ENCODE measurements at places on chromosomes 3 and 15. TPM values are rescaled to one million over a fixed set of nuclear protein-coding genes. Genes with fewer than 3 reads are reported as not detected.

GRCh38 chr3:71564361-71564760, 19.2 kb downstream of the FOXP1 start:
- H3K27ac ChIP-seq = no peak overlapping the region
- H3K27me3 ChIP-seq = no peaks in the 10 kb centered on the region
- no peak overlapping the region for H3K4me3 ChIP-seq

DNA sequence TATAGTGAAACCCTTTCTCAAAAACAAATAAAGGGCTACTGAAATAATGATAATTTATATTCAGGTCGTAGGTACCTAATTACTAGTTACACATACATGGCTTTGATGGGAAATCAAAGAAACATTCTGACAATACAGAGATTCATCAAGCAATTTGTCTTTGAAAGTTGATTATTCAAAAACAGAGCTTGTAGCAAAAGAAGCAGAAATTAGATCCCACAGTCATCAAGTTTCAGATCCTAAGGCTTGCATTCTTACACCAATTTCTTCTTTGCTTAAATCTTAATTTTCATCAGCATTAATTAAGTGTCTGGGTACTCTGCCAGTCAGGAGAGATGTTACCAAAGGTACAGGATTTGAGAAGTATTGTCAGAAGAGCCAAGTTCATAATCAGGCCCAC, 1.5 kb upstream of the HEXA start:
- H3K4me1 ChIP-seq = peaks cover 33% of the 10 kb centered on the region
- H3K4me3 ChIP-seq = no peak overlapping the region
- no peaks in the 10 kb centered on the region for H3K36me3 ChIP-seq

- no peak overlapping the region for H3K4me3 ChIP-seq
- no peaks in the 10 kb centered on the region for H3K27me3 ChIP-seq
- H3K4me1 ChIP-seq = no peaks in the 10 kb centered on the region
- H3K27ac ChIP-seq = no peak overlapping the region
- no peaks in the 10 kb centered on the region for H3K36me3 ChIP-seq
- no peak for DNase-seq
These were observed 415.3 kb upstream of the ALCAM start for GRCh38 chr3:104951426-104951825.

DNA sequence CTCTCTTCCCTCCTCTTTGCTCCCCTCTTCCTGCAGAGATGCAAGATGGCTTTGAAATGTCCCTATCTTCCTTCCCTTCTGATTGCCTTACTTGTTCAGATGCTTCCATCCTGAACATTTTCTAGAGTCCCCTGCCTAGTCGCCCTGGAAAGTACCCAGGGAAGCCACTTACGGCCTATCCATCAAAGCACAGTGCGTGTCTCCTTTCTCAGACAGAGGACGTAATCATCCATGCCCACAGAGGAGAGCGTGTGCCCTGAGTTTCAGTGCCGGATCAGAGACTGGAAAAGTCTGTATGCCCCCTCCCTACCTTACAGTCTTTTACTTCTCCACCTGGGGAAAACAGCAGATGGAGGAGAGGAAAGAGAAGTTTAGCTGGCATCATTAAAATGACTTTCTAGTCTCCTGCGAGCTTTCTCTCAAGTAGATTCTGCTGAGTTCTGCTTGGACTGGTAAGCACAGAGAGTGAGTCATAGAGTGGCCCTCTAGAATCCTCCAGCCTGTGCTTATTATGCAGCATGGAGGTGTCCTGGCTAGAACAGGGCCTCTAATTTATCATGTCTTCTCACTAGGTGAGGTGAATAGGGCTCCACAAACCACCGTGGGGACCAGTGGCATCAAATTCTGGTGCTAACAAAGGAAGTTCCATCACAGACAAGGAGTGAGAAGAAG, 114.6 kb downstream of the SLCO3A1 start:
- no peak overlapping the region for H3K27ac ChIP-seq
- no peaks in the 10 kb centered on the region for H3K4me1 ChIP-seq
- H3K27me3 ChIP-seq = no peaks in the 10 kb centered on the region
- no peak for DNase-seq

GRCh38 chr3:158668506-158668905, 3.9 kb downstream of the LXN start:
- no peaks in the 10 kb centered on the region for H3K27me3 ChIP-seq
- H3K4me1 ChIP-seq = peaks cover 18% of the 10 kb centered on the region
- no peak overlapping the region for H3K4me3 ChIP-seq
- H3K36me3 ChIP-seq = peaks cover 60% of the 10 kb centered on the region
- DNase-seq = no peak

- no peaks in the 10 kb centered on the region for H3K4me1 ChIP-seq
- H3K36me3 ChIP-seq = peaks cover 4% of the 10 kb centered on the region
- H3K27me3 ChIP-seq = no peaks in the 10 kb centered on the region
- DNase-seq = no peak
- no peak overlapping the region for H3K27ac ChIP-seq
These were observed 15.4 kb downstream of the PLSCR1 start for GRCh38 chr3:146529021-146529420.

DNA sequence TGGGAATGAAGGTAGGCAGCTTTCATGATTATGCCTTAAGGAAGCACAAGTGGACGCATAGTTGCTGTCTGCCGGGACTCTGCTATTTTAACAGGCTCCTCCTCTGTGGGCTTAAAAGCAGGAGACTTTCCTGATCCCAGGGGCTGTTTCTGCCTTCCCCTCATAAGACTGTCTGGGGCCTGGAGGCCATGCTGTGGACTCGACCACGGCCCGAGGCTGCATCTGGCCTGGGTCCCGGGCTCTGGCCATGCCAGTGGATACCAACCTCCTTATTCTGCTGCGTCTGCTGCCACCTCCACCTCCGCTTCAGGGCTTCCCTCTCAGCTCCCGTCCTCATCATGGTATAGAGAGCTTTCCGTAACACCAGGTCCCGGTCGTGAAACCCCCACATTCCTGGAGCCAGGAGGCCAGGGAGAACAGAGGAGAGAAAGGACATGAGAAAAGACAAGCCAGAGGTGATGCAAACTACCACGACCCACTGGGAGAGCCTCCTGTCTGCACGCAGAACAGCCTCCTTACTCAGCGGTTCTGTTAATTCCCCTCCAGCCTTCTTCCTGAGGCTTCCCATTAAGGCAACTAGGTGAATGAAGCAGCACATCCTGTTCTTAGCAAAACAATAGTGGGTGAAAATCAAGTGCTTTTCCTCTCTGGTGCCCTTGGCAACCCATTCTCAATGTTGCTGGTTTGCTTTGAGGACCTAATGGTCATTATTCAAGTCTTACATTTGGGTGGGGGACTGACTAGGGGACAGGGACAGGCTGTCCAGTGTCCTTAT, 200.5 kb downstream of the KLF13 start:
- H3K36me3 ChIP-seq = no peaks in the 10 kb centered on the region
- no peak for DNase-seq
- H3K27me3 ChIP-seq = no peaks in the 10 kb centered on the region
- no peak overlapping the region for H3K4me3 ChIP-seq

GRCh38 chr15:66842710-66843441, 140.8 kb downstream of the SMAD6 start:
- no peaks in the 10 kb centered on the region for H3K36me3 ChIP-seq
- no peak for DNase-seq
- H3K27ac ChIP-seq = no peak overlapping the region
- H3K4me1 ChIP-seq = no peaks in the 10 kb centered on the region
- no peak overlapping the region for H3K4me3 ChIP-seq

GRCh38 chr3:185813205-185813604, 11.6 kb downstream of the IGF2BP2 start:
- no peaks in the 10 kb centered on the region for H3K4me1 ChIP-seq
- DNase-seq = no peak
- H3K27ac ChIP-seq = no peak overlapping the region

GRCh38 chr3:183807209-183807728, 18.1 kb downstream of the MAP6D1 start:
- no peak overlapping the region for H3K27ac ChIP-seq
- no peaks in the 10 kb centered on the region for H3K27me3 ChIP-seq
- H3K4me1 ChIP-seq = no peaks in the 10 kb centered on the region
- no peak overlapping the region for H3K4me3 ChIP-seq
- H3K36me3 ChIP-seq = peaks cover 81% of the 10 kb centered on the region
- DNase-seq = no peak

DNA sequence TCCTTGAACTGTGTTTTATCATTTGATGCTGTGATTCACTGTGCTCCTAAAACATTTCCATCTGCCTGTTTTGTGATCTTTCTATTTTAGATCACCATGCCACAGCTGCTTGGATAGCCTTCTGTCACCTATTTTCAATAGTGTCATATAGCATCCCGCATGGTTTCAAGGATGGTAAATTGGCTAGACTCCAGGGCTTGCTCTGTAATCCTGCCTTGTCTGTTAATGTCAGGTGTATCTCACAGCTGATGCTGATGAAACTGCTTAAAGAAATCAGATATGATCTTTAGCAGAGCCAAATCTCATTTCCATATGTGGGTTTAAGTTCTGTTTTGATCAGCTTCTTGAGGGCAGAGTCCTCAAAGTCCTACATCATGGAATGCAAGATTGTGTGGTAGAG, 182.2 kb downstream of the UBE2E2 start:
- no peaks in the 10 kb centered on the region for H3K4me1 ChIP-seq
- H3K27me3 ChIP-seq = no peaks in the 10 kb centered on the region
- no peak for DNase-seq

- H3K4me3 ChIP-seq = no peak overlapping the region
- no peak for DNase-seq
- no peak overlapping the region for H3K27ac ChIP-seq
- H3K36me3 ChIP-seq = no peaks in the 10 kb centered on the region
These were observed 719.9 kb upstream of the CBLB start for GRCh38 chr3:106588739-106589138.

DNA sequence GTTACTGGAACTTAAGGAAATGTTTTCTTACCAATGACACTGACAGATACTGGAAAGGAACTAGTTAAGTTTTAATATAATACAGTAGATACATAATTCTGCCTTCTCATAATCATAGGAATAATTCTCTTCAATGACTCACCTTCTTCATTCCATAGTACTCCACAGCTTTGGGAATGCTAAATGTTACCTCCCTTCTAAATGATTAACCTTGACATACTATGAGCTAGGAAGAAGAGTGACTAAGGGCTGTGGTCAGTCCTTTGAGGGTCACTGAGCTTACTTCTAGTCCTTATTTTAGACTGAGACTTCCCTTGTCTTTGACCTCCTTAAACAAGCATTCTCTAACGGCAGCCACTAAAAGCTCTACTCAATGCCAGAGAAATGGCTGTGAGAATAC, 69.6 kb upstream of the PPIB start:
- no peak overlapping the region for H3K4me3 ChIP-seq
- no peak for DNase-seq
- H3K36me3 ChIP-seq = no peaks in the 10 kb centered on the region
- H3K4me1 ChIP-seq = no peaks in the 10 kb centered on the region
- H3K27me3 ChIP-seq = no peaks in the 10 kb centered on the region
- H3K27ac ChIP-seq = no peak overlapping the region

DNA sequence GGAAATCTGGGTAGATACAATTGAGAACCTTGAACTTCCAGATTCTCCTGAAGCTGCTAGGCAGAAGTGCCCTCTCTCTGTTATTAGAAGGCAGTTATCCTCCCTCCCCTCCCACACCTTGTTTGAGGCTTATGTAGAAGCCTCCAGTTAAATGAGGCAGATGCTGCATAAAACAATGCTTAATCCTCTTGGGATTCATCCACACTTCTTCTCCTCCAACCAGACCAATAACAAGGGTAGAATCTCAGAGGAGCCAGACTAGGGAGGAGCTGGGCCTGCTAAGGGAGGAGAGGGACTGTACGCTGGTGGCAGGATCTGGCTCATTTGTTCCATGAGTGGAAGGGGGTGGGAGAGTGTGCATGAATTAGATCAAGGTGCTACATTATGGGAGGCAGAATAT, 88.3 kb upstream of the PRR23C start:
- H3K27me3 ChIP-seq = no peaks in the 10 kb centered on the region
- no peak overlapping the region for H3K4me3 ChIP-seq
- no peak for DNase-seq
- H3K36me3 ChIP-seq = no peaks in the 10 kb centered on the region
- H3K27ac ChIP-seq = no peak overlapping the region
- no peaks in the 10 kb centered on the region for H3K4me1 ChIP-seq

DNA sequence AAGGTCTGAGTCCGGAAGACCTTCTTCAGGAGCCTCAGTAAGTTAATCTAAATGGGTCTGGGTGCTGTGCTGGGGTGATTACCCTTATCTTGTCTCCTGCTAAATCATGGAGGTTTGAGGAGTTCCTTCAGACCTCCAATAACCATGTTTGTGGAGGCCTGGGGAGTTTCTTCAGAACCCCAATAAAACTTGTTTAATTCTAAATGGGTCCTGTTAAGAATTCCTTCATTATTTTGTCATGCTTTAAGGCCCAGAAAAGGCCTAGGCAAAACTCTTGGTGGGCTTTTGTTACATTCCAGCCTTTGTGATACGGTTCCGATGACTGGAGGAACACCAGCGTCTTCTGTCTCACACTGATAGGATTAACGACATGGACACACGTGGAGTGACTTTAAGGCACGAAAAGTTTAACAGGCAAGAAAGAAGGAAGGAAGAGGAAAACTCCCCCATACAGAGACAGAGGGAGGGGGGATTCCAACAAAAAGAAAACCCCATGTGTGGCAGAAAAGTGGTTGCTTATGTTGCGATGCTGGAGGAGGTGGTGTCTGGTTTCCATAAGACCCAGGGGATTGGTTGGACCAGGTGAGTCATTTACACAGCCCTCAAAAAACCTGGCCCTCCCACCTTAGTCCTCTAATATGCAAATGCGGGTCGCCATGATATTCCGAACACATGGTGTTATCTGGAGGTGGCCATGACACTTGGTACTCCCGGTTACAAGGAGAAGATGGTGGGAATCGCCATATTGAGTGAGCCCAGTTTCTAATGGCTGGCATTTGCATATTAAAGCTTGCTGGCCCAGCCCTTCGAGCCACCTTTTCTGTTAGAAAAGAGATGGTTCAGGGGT, 72.6 kb upstream of the MFGE8 start:
- no peaks in the 10 kb centered on the region for H3K27me3 ChIP-seq
- H3K4me1 ChIP-seq = no peaks in the 10 kb centered on the region
- no peak for DNase-seq
- no peaks in the 10 kb centered on the region for H3K36me3 ChIP-seq

DNA sequence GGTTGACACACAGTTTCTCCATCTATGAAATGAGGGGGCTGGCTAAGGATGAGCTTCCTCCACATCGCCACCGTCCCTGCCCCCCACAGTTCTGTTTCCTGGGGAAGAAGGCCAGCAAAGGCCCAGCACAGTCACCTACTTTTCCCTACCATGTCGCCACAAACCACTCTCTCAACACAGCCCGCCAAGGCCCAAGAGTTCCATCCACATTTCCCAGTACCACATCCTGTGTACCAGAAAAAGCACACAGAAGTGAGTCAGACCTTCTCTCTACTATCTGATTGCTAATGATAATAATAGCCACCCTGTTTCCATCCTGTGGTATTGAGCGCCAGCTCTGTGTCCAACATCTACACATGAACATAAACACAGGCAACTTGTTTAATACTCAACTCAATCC, 30.3 kb upstream of the C15orf39 start:
- DNase-seq = no peak
- H3K36me3 ChIP-seq = no peaks in the 10 kb centered on the region
- peaks cover 4% of the 10 kb centered on the region for H3K27me3 ChIP-seq
- no peaks in the 10 kb centered on the region for H3K4me1 ChIP-seq
- H3K4me3 ChIP-seq = no peak overlapping the region

SEMA3B gene
- 1.7 TPM for total RNA-seq

KBTBD8 gene
- total RNA-seq = 18.2 TPM

TIMMDC1 gene
- total RNA-seq = 42.1 TPM

CMTM7 gene
- total RNA-seq = 77.3 TPM

CKMT1B gene
- not detected for total RNA-seq

RTP3 gene
- not detected for total RNA-seq

CP gene
- not detected for total RNA-seq

ONECUT1 gene
- not detected for total RNA-seq

Data from CD4-positive, CD25-positive, alpha-beta regulatory T cell (primary cell).